ENCODE measurements at places on chromosomes 11 and 22.

GRCh38 chr22:46592390-46592872 is 27.8 kb upstream of the GRAMD4 start:
- DNase-seq: peak; percentile 51

GRCh38 chr11:32396991-32397390 is 38.3 kb downstream of the WT1 start:
- DNase-seq: no peak

DNA sequence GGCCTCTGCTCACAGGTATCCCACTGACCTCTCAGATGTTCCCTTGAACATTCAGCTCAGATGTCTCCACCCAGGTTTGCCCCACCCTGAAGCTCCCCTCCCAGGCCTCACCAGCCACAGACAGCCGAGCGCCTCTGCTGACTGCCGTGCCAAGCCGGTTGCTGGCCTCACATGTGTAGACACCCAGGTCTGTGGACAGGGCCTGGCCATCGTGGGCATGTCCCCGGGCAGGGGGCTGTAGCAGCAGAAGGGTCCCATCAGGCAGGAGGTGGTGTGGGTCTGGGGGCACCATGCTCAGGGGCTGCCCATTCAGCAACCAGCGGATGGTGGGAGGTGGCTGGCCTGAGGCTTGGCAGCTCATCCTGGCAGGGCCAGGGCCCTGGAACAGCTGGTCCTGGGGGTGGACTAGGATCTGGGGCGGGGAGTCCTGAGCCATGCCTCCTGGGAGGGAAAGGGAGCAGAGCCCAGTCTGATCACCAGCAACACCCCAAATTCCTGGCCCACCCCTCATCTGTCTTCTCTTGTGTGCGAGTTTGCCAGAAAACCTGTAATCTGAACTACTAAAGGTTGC is 759 bp downstream of the ROBO4 start:
- no peak for DNase-seq

DNA sequence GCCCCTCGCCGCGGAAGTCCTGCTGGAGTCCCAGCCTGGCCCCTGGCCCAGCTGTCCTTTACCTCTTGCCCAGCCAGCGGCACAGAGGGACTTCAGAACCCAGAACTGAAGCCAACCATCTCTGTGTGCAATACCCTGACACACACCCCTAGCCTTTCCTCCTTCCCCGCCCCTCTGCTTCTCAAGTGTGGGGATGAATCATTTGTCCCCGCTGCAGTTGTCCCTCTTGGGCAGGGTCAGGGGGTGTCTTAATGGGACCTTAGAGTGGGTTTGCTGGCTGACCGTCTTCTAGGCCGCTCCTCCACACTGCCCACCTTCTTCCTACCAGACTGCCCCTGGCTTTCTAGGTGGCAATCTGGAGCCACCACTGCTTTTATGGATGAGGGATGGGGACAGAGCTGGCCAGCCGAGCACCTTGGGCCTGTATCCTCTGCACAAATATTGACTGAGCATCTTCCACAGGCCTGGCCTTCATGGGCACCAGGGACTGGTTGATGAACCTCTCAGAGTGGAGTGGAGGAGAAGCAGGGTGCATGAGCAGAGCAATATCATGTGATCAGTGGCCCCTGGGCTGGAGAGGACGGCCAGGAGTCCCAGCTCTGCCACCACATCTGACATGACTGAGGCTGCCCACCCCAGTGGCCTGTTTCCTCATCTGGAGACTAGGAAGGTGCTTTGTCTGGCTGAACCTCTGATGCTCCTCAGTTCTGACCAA is 668 bp upstream of the CHST1 start:
- no peak for DNase-seq

- DNase-seq: no peak
Observed at GRCh38 chr22:49942565-49943404, 17.8 kb upstream of the PIM3 start.

DNA sequence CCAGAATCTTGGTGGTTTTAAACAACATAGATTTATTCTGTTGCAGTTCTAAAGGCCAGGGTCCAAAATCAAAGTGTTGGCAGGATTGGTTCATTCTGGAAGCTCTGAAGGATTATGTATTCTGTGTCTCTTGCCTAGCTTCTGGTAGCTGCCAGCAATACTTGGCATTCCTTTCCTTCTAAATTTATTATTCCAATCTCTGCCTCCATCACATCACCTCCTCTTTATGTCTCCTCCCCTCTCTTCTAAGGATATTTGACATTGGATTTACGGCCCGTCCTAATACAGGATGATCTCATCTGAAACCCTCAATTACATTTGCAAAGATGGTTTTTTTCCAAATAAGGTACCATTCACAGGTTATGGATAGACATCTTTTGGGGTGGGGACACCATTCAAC is 186.5 kb downstream of the SBF2 start:
- no peak for DNase-seq

GRCh38 chr11:57116654-57117053 is 65.1 kb upstream of the LRRC55 start:
- DNase-seq: peak; percentile 1

DNA sequence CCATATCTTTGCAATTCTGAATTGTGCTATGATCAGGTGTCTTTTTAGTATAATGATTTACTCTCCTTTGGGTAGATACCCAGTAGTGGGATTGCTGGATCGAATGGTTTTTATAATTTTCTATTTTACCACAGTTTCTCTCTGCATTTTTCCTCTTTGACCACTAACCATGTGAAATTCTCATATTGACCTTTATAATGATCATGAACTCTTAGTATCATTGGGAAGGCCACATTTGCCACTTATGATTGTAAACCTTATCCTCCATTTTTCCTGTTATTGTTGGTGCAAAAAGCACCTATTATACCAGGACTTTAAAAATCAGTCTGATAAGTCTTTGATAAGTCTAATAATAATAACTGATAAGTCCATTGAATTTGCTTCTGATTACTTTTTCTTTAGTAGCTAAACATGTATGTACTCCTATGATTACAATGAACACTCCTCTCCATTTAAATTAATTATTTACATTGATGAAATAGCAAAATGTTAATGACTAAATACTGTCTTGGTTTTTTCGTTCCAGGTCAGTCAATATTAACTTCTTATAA is 9.6 kb downstream of the NEAT1 start:
- no peak for DNase-seq

DNA sequence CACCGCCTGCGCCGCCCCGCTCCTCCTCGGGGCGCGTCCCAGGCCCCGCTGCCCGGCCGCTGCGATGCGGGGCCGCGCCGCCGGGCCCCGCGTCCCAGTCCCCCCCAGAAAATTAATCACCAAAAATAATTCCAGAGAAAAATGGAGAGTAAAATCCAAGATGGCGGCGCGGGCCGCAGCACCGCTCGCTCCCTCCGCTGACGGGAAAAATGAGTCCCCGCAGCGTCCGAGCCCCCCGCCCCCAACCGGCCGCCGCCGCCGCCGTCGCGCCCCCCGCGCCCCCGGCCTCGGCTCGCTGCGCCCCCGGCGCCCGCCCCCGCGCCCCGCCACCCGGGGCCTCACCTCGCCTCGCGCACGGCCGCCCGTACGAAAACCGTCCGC is at the start of gene KMT5B:
TSS of gene KMT5B (minus strand) at position 162 of the 381 bp plus-strand sequence. CDS start 23,220 bp downstream, outside the sequence.
- no peak for DNase-seq

DNA sequence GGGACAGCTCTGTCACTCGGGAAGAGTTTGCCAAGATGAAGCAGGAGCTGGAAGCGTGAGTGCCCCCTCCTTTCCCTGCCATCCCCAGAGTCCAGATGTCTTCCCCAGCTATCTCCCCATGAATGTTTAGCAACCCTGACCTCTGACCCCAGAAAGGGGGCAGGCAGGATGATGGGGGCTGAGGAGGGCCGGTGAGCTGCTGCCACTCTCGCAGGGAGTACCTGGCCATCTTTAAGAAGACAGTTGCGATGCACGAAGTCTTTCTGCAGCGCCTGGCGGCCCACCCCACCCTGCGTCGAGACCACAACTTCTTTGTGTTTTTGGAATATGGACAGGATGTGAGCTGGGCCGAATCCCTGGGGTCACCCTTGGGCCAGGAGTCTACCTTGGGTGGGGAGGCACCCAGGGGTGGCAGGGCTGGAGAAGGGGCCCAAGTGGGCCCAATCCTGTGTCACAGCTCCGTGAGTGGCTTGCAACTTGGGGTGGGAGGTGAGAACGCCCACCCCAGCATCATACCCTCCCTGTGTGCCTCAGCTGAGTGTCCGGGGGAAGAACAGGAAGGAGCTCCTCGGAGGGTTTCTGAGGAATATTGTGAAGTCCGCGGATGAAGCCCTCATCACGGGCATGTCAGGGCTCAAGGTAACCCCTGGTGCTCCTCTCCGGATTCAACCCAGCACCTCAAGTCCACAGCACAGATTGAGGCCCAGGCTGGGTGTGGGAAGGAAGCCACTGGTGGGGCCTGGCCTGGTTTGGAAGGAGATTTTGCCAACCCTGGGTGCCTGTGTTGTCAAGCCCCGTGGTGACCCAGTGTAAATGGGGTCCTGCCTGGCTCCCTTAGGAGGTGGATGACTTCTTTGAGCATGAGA is 7.5 kb downstream of the CFL1 start:
- no peak for DNase-seq

- no peak for DNase-seq
Observed at GRCh38 chr11:2587132-2587930, 112.5 kb downstream of the KCNQ1OT1 start.

DNA sequence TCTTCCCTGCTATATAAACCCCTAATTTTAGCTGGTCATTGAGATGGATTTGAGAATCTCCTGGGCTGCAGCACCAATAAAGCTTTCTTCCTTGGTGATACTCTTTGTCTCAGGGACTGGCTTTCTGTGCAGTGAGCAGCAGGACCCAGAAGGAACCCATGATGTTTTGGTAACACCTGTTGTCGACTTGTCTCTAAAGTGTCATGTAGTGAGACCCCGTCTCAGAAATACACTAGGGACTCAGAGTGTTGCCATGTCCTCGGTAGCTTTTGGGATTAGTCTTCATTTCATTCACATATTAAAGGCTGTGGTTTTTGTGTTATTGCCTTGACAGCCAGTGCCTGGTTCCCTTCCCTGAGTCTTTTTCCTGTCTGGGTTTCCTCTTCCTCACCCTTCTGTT is 1078.7 kb downstream of the TBC1D22A start:
- no peak for DNase-seq

- DNase-seq: no peak
Observed at GRCh38 chr11:67197606-67198005, 68.7 kb upstream of the GRK2 start.

DNA sequence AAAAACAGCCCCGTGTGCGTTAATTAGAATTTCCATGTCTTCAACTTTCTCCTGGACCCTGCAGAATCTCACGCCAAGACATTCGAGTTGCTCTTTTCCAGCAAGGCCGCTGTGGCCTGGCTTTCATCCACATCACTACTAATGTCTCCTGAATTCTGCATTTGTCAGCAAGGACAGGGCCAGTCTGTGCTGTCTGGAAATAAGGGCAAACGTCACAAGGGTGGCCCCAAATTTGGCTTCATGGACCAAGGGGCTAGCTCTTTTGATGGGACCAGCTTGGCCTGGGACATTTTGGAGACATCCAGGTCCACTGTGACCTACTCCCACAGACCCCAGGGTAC is 33.4 kb downstream of the KCNQ1OT1 start:
- no peak for DNase-seq

GRCh38 chr11:114624455-114625207 is 29.0 kb upstream of the NXPE4 start:
- no peak for DNase-seq

DNA sequence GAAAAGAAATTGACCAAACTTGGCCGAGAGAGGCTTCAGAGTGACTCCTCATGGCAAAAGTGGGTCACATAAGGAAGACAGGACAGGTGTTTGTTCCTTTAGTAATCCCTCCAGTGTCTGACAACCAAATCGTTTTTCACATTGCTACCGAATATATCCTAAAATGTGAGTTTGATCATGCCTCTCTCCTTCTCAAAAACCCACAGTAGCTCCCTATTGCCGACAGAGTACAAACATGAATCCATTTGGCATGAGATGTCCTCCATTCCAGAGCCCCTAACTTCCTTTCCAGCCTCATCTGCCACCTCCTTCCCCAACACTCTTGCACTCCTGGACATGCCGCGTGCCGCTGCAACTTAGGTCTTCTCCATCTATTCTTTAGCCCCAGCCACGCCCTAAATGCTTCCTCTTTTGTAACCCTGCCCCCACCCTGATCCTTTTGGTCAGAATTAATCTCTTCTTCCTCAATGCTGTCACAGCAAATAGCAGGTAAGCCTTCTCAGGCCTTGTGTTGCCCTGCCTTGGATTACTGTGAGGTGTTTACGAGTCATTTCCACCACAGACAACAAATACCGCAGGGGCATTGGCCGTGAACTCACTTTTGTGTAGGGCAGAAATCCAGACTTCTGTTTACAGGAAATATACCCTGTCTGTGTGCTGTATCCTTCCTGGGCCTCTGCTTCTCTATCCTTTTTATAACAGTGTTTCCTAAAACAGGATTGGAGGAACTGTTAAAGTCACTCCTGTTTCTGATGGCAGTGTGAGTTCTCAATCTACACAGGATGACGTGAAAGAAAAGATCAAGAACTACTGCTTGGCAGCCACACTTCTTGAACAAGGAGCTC is 66.0 kb upstream of the FTH1 start:
- peak; percentile 12 for DNase-seq

DNA sequence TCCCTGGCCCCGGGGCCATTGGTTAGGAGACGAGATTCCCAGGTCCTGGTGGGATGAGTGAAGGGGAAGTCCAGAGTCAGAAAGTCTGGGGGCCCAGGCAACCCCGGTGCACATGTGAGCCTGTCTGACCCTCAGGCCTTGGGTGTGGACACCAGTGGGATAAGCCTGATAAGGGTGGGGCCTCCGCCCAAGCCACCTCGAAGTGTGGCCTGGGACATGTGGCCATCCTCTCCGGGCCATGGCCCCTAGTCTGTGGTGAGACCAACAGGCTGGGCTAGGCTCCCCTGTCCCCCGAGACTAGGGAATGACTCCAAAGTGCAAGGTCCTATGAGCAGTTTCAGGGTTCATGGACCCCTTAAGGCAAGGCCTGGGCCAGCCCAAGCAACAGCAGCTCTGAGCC is 6.3 kb downstream of the CABP7 start:
- no peak for DNase-seq

DNA sequence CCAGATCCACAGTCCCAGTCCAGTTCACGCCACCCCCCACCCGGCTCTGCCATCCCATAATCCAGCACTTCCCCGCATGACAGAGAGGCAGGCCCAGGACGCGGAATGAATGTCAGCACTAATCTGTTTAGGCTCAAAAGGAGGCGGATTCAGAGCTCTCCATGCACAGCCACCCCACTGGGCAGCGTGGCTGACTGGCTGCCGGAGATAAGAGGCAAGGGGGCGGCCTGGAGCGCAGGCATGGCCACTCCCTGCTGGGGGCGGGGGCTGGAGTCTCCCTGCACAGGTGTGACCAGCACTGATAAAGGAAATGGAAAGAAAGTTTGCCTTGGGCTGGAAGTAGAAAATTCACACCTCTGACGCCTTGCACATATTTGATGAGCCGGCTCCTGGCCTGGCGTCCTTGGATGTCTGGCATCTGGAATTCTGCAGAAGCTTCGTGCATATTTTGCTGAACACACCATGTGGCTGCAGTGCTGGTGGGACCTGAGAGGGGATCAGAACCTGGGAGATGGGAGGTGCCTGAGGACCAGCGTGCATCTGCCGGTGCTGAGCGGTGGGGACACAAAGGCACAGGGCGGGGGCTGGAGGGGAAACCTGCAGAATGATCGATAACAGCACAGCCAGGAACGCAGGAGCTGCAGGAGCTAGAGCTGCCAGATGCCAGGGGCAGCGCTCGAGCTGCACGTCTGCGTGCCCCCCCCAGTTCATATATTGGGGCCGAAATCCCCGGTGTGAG is 344.4 kb downstream of the CTTN start:
- DNase-seq: no peak

Measured in globus pallidus (tissue), 1 donor.